ENCODE measurements at places on chromosomes 12 and 14.

- no peak for DNase-seq
These were observed 21.2 kb downstream of the TAS2R50 start for GRCh38 chr12:10965476-10965875.

GRCh38 chr14:59306775-59307174, 118.3 kb downstream of the DAAM1 start:
- DNase-seq: no peak

GRCh38 chr14:62736048-62737043, 308.9 kb downstream of the KCNH5 start:
- no peak for DNase-seq

GRCh38 chr12:7099290-7099996, 7.2 kb upstream of the C1R start:
- DNase-seq: no peak
